ENCODE measurements at places on chromosomes 6 and 20. TPM values are rescaled to one million over a fixed set of nuclear protein-coding genes. Genes with fewer than 3 reads are reported as not detected.

The PHF1 gene
- 48.4 TPM for polyA plus RNA-seq

DNA sequence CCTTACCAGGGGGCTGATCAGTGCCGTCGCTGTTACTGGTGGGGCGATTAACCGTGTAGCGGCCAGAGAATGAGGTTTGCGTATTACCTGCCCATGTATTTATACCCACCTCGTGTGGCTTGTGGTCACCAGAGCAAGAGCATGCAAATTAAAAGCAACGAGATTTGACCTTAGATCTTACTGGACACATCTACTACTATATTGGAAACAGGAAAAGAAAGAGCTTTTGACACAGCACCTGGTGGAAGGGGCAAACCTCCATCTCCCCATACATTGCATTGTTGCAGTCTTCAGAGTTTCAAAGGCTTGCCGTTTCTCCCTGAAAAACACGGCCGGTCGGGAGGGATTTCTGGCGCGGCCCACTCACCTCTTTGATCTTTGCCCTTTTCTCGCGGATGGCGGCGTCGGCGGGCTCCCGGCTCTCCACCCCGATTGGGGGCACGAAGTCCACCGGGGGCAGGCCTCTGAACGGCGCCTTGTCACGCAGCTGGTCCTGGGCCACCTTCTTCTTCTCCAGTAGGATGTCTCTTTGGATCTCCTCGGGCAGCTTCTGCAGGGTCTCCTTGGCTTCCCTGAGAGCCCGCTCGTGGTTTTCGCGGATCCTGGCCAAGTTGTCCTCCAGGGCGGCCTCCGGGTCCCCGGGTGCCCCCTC is 1.3 kb downstream of the MAN1A1 start:
- DNase-seq = no peak

- DNase-seq = no peak
These were observed 391 bp downstream of the MAPRE1 start for GRCh38 chr20:32819992-32820697.

DNA sequence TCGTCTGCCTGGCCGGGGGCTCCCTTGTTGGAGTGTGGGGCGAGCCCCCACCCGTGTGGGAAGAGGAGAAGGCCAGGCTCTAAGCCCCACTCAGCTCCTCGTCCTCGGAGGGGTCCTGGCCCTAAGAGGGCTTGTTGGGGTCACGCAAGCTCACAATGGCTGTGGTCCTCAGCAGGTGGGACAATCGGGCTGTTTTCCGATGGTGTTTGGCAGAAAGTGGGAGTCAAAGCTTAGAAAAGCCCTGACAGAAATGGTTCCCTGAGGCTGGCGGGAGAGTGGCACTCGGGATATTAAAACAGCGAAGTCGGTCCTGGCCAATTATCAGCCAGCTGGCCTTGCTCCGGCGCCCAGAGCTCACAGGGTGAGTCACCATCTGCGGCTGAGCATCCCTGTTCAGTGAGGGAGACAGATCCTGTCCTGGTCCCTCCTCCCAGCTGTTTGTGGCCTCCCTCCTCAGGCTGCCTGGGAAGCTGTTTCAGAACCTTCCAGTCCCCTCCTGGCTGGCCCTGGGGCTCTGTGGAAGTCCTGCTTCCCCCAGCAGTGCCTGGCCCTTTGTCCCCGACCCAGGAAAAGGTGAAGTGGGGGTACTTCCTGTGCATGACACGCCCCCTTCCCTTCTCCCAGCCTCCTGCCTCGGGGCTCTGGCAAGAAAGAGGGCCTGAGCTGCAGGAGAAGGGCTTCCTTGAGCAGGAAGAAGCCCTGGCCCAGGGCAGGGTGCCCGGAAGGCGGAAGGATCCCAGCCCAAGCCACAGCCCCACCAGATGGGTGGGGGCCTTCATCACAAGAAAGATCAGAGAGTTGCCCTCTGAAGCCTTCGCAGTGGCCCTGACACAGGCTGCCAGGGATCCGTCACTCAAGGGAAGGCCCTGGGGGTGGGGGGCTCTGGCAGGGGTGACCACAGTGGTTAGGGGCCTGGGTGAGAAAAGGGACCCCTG is 53.6 kb upstream of the BHLHE23 start:
- no peak for DNase-seq

GRCh38 chr20:23245553-23246181 is 104.9 kb upstream of the NXT1 start:
- DNase-seq = no peak
